ENCODE measurements at places on chromosomes 6 and 20.

GRCh38 chr6:19869464-19869863 is 32.3 kb downstream of the ID4 start:
- DNase-seq, result no peak

- DNase-seq, result no peak
These were observed 197.6 kb downstream of the DLL1 start for GRCh38 chr6:170093276-170093657.

DNA sequence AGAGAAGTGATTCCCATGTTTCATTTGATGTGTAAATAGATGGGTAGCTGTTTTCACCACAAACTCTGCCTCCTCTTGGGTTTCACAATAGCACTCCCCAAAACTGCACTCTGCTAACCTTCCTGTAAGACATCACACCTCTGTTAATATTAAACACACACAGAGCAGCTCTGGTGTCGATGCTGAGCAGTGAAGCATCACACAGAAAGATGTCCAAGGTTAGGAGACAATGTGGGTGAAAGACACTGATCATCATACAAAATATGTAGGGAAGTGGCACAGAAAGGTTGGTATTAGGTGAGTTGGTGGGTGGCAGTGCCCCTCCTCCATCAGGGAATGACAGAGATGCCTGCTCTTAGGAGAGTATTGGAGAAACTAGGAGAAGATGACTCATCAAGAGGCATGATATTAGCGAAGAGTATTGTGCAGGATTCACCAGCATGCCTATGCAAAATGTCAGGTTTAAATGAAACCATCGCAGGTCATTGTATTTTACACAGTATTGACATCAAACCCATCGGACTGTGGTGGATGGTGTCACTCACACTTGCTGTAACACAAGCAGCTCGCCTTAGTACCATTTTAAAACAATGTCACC is 199.7 kb downstream of the TBXT start:
- DNase-seq, result no peak

DNA sequence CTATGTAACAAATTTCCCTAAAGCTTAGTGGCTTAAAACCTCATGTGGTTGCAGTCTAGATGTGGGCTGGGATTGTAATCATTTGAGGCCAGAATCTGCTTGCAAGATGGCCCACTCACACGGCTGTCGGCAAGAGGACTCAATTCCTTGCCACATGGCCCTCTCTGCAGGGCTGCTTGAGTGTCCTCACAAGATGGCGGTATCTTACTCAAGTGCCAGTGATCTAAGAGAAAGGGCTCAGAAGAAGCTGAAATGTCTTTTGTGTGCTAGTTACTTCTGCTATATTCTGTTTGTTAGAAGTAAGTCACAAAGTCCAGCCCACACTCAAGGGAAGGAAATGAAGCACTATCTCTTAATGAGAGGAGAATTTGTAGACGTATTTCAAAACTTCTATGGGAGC is 47.1 kb upstream of the PMEPA1 start:
- no peak for DNase-seq

DNA sequence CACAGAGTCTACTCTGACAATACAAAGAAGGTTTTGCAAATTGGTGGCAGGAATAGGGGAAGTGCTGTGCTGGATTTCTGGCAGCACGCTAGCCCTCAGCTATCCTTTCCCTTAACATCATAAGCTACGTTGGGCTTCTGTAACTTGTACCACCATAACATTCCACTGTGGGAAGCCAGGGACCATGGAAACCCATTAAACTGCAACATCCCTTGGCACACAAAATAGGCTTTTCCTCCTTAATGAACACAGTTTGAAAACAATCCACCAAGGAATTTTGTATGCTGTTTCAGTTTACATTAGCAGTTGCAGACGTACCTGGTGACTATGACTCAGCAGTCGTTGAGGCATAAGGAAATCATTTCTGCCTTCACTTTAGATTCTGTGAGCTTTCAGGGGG is 203.9 kb upstream of the RAB32 start:
- DNase-seq, result no peak

- DNase-seq, result no peak
These were observed 369.5 kb downstream of the THBS2 start for GRCh38 chr6:168884050-168884645.

DNA sequence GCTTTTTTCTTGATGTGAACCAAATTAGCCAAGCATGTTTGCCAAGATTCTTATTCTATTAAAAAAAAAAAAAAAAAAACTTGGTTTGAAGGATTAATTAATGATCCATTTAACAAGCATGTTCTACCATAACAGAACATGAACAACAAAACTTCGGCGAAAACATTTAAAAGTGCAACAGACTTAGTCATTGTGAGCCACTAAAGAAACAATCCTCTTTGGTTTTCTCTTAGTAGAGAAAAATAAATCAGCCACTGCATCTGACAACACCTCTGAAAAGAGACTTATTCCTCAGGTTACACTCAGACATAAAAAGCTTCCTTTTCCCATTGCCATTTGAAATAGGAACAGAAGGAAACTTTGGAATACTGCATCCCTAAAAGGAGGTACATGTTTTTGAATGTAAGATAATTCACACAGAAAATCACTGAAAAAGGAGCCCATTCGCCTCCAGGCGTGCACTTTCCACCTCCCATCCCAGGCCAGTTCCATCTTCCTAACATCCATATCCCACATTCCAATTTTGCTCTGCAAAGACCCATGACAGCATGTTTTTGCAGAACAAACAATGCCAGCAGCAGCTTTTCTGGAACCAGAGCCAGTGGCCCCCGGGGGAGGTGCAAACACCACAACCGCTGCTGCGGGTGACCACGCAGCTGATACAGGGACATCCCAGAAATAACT is 79.5 kb downstream of the ZMYND8 start:
- DNase-seq, result no peak

- no peak for DNase-seq
These were observed 784.8 kb downstream of the EPHA7 start for GRCh38 chr6:92634561-92634960.

GRCh38 chr6:127317388-127318128 is 25.9 kb downstream of the ECHDC1 start:
- no peak for DNase-seq

Data from LoVo (cell line).